ENCODE measurements at places on chromosomes 1 and 21.

DNA sequence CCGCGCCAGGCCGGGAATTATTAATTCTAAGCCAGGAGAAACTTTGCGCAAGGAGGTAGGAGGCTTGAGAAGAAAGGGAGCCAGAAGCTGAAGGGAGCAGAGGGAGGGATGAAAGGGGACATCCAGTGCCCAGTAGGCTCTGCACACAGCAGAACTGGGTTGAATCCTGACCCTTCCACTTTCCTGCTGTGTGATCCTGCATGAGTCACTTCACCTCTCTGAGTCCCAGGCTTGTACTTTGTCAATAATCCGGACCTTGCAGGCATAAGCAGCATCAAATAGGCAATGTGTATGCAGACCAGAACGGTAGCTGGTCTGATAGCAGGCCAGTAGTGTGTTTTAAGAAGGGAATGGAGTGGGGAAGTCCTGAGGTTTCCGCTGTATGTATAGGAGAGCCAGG lies 25.5 kb upstream of the EPB41 start:
- DNase-seq, result no peak

DNA sequence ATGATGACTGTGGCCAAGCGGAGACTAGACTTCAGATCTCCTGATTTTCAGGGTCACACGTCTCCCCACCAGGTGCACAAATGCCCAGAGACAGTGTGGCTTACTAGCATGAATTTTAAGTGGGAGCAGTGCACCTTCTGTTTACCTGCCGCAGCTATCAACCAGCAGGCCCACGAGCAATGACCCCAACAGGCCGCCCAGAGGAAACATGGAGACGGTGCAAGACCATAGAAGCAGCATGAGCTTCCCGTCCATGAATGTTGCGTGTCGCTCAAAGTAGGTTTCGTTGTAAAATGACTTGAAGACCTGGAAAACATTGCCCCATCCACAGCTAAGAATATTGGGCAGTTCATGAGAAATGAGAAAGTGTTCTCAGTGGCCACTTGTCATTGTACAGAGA lies 3.5 kb downstream of the SLC2A7 start:
- DNase-seq, result no peak

DNA sequence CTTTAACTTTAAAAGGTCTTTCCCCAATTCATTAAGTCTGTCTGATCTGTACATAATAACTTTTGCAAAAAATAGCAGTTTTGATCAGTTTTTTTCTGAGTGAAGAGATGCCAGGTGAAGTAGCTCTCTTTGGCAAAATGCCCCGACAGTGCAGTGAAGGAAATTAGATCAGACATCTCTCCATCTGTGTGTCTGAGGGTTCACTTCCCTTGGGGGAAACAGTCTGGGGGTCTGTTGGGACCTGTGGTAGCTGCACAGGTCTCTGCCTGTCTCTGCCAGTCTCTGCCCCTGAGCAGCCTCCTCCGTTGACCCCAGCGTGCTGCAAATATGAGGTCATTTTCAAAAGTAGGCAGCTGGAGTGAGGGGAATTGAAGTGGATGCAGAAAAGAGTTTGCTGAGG lies 54.5 kb downstream of the TBCE start:
- DNase-seq, result no peak

DNA sequence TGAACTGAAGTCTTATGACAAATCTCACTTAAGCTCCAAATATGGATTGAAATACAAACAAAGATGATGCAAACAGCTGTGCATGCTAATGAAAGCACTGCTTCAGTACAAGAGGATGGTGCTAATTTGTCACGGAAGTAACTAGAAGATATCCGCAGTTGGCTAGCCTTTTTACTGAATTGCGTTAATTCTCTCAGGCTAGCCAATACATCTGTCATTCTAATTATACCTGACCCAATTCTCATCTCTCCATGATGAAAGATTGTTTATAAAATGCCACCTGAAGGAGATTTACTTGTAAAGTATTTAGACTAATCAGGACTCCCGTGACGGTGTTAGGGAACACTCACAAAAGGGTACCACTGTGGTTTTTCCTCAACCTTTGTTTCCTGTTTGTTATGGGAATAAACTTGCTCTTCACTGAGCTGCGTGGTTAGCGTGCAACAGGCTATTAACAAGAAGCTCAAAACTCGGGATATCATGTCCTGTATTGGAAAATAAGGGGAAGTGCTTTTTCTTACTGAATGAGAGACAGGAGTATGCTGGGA lies 162.5 kb downstream of the APP start:
- DNase-seq, result no peak

GRCh38 chr1:179066471-179066870 lies 15.4 kb upstream of the TOR3A start:
- no peak for DNase-seq

GRCh38 chr1:150018165-150018564 lies 7.6 kb upstream of the OTUD7B start:
- no peak for DNase-seq

GRCh38 chr1:17533201-17533600 lies 6.3 kb upstream of the ARHGEF10L start:
- no peak for DNase-seq

- DNase-seq, result no peak
Observed at GRCh38 chr1:13540866-13541265, 27.1 kb upstream of the LRRC38 start.

DNA sequence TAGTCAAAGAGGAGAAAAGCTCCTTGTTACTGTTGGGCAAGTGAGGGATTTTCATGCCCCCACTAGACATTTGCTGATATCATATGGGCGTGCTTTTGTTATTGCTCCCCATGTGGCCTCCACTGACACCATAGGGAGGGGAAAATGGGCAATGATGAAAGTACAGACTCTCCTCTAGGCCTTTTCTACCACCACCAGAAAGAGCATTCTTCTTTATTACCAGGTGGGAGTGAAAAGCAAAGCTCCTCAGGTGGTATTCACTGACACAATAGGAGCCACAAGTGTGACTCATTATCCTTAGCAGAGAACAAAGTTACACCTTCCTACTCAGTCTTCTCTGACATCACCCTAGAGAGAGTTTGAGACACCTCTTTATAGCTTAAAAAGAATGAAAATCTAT lies 667.1 kb downstream of the LTN1 start:
- DNase-seq, result no peak

GRCh38 chr1:36081926-36082485 lies 1.9 kb upstream of the TEKT2 start:
- DNase-seq, result no peak

GRCh38 chr1:162878000-162878596 lies 17.1 kb upstream of the CCDC190 start:
- no peak for DNase-seq

GRCh38 chr1:212700892-212701819 lies 1.5 kb upstream of the BATF3 start:
- peak; percentile 33 for DNase-seq

DNA sequence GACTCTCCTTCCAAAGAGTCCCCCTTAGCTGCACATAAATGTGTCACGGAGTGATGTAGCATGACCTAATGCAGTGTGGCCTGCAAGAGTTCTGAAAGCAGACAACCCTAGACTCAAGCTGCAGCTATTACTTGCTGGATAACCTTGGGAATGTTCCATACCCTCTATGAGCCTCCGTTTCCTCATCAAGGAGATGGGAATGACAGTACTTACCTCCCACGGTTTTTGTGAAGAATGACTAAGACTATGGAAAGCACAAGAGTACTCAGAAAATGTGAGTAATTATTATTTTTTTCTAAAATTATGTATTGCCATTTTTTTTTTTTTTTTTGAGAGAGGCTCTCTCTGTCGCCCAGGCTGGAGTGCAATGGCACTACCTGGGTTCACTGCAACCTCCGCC lies 3.0 kb downstream of the TTC39A start:
- DNase-seq, result no peak

DNA sequence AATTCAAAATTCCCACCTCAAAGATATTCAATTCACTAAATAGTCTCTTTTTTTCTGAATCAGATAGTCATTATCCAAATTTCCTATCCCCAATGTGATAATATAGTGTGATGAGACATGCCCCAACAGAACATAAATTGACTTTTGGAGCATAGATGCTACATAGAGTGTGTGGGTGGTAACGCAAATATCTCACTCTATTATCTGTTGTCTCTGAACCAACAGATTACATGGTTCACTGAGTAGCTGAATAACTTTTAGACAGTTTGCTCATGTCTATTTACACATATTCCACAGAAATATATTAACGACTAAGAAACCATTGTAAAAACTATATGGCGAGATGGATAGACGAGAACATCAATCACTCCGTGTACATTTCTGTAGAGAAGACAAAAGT lies 209.9 kb downstream of the BARHL2 start:
- no peak for DNase-seq

- no peak for DNase-seq
Observed at GRCh38 chr1:14003552-14003951, 303.6 kb downstream of the PRDM2 start.

GRCh38 chr1:10598389-10598702 lies 123.6 kb downstream of the PEX14 start:
- DNase-seq, result no peak

DNA sequence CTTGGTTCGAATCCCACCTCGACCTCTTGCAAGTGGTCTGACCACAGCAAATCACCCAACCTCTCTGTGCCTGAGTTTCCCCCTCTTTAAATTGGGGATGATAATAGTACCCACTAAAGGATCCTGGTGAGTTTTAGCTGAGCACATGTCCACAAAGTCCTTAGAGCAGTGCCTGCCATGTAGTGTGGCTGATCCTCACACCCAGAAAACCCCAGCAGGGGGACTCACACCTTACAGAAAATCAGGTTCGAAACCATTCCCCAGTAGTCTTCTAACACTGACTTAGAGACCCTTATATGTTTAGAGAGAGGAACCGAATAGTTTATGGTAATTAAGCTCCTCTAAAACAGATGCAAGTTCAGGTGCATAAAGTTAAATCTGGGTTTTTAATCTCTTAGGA lies 89.0 kb downstream of the CAMTA1 start:
- no peak for DNase-seq

DNA sequence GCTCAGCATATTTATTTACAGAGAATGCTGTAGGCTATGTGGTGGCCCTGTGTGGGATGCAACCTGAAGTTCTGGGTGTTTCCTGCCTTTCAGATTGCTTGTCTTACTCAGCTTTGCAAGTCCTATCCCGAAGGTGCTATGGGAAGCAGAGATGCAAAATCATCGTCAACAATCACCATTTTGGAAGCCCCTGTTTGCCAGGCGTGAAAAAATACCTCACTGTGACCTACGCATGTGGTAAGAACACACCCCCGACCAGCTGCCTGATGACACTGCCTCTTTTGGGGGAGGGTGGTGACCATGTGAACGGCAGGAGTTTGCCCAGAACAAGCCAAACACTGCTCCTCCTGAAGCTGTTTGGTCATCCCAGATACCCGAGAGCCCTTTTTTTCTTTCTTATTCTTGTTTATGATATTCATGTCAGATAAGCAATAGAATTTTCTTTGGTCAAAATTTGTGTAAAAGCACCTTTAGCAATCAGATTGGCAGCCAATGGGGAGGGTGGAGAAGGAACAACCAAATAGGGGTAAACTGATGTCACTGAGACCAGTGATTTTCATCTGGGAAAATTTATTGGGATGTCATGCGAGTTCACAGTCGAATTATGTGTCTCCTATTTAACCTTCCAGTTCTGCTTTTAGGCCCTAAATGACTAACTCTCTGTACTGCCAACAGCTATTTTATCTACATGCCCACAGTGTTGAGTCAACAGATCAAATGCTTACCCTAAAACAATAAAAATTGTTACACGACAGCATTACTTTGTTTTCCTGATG lies 82.6 kb downstream of the EVA1C start:
- no peak for DNase-seq

DNA sequence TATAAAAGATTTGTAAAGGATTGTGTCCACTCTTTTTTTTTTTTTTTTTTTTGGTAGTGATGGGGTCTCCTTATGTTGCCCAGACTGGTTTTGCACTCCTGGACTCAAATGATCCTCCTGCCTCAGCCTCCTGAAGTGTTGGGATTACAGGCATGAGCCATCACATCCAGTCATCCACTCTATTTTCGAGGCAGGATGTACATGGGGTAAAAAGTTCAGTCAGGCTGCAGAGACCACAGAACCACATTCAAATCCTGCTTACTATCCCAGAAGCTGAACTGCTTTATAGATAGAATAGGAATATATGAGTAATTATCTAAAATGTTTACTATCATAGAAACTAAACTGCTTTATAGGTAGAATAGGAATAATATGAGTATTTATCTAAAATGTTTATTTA lies 26.0 kb upstream of the KCNK2 start:
- DNase-seq, result no peak

DNA sequence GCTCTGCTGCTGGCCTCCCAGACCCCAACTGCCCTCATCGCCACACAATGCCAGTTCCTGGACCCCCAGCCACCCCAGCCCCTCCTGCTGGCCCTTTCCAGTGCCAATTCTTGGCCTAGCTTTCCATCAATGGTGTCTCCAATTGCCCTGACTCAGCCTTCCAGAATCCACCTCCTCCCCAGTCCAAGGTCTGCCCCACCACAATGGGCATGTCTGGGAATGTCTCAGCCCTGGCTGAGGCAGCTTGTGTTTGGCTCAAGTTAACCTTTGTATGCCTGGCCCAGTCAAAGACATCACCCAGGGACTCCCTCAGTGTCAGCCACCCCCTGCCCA lies 16.4 kb downstream of the ALDH4A1 start:
- DNase-seq, result no peak

DNA sequence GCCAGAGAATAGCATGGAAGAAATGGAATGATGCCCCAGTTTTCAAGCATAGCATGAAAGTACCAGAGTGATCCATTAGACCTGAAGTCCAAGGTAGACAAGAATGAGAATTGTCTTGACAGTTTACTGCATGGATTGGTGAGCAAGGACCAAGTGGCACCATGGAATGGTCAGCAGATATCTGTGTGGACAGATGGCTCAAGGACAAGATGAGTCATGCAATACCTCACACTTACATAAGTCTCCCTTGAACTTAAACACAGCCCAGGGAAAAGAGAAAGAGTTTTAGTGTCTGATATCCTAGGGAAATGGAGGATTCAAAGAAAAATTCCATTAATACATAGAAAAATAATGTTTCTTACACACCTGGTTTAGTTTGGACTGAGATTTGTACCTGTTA lies 195.2 kb downstream of the MRPL39 start:
- no peak for DNase-seq

DNA sequence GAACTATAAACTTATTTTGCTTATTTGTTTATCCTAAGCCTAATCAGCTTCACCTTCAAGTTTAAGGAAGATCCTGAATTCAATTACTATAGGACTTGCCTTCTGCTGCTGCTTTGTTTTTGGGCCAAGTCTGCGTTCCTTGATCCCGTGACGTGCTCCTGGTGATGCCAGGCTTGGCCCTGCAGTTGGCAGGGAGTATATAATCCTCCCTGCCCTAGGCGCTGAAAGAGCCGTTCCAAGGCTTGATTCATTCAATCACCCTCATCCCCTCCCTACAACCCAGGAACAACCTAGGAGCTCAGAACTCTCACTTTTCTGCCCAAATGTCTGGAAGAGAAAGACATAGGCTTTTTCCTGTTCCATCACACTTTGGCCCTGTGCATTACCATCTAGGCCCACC lies 12.4 kb upstream of the LRRN2 start:
- no peak for DNase-seq

- peak; percentile 78 for DNase-seq
Observed at GRCh38 chr1:152188673-152189591, 29.9 kb upstream of the RPTN start.

Data from activated CD4-positive, alpha-beta T cell treated with anti-CD3 and anti-CD28 coated beads for 4 hours (primary cell).